HEK293T (cell line): ENCODE measurements at places on chromosomes 11 and 22.

DNA sequence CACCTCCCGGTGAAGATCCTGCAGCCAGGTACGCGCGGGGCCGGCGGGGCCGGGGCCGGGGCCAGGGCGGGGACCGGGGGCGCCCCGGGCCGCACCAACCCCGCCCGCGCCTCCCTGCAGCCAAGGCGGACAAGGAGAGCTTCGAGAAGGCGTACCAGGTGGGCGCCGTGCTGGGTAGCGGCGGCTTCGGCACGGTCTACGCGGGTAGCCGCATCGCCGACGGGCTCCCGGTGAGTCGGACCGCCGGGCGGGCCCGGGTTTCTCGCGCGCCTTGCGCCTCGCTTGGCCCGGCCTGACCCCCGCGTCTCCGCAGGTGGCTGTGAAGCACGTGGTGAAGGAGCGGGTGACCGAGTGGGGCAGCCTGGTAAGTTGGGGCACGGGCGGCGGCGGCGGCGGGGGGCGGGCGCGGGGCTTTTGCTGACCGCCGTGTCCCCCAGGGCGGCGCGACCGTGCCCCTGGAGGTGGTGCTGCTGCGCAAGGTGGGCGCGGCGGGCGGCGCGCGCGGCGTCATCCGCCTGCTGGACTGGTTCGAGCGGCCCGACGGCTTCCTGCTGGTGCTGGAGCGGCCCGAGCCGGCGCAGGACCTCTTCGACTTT, 531 bp downstream of the PIM3 start:
- no peak for DNase-seq

DNA sequence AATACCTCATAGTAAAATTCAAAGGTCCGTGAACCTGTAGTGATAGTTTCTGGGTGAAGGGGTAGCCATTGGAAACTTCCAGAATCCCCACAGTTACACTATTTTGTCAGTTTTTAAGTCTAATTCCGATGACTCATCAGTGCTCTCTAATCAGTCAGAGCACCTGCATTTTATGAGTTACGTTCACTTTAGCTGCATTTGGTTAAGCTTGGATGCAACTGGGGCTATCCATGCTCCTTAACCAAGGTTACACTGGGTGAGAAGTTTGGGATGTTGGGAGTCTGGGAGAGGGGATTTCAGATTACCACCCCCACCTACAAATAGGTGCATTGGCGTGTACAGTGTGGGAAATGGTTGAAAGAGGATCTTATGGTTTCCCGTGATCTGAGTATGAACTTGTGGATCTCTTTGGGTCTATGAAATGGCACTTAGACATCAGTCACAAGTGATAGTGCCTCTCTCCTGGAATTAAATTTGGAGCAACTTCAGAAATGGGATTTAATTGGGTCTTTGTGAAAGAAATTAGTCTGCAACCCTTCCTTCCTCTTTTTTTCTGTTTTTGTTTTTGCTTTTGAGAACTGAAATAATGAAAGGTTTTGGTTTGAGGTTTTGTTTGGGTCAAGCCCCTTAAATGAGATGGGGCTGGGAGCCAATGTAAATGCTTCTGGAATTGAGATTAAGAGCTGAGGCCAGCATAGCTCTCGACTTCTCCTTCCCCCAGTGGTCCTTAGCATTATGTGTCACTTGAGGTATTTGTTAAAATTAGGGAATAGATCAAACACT, 31.5 kb downstream of the EHF start:
- DNase-seq, result no peak

DNA sequence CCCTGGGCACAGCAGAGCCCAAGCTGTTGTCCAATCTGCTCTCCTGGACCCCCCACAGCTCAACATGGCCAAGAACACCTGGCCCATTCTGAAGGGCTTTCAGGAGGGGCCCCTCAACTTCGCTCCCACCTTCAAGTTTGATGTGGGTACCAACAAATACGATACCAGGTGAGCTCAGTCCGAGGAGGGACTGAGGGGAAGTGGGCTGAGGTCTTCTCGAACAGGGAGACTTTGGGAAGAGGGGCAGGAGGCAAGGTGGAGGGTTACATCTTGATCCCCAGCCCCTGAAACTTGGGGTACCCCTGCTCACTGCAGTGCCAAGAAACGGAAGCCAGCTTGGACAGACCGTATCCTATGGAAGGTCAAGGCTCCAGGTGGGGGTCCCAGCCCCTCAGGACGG, 5.4 kb downstream of the INPP5J start:
- DNase-seq, result no peak

- no peak for DNase-seq
Observed at GRCh38 chr11:118074785-118075184, 2.1 kb upstream of the TMPRSS4 start.

DNA sequence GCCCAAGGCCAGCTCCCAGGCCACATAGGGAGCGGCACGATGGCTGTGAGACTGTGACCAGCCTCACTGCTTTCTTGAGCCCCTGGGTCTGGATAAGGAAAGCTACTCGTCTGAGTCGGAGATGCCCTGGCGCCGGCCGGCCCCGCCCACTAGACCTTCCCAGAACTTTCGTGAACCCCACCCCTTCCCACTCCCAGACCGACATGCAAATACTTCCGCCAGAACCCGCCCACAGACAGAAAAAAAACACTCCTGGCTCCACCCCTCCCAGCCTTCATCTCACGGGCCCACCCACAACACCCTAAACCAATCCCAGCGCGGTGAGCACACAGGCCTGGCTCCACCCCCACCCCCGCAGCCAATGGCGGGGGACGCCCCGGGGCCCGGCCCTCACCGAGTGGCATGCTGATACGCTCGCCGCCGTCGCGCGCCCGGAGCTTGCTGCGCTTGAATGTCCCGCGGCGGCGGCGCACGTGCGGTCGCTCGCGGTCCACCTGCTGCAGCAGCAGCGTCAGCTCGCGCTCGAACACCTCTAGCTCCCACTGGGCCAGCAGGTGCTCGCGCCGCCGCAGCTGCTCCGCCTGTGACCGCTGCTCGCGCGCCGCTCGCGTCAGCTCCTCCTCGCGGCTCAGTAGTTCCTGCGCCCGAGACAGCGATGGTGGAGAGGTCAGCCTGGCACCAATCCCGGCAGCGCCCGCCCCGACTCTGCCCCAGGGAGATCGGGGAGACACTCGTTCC, 7.0 kb downstream of the MAP3K11 start:
- DNase-seq, result peak; percentile 37

- DNase-seq, result no peak
Observed at GRCh38 chr22:19693581-19693980, 20.7 kb upstream of the SEPTIN5 start.

DNA sequence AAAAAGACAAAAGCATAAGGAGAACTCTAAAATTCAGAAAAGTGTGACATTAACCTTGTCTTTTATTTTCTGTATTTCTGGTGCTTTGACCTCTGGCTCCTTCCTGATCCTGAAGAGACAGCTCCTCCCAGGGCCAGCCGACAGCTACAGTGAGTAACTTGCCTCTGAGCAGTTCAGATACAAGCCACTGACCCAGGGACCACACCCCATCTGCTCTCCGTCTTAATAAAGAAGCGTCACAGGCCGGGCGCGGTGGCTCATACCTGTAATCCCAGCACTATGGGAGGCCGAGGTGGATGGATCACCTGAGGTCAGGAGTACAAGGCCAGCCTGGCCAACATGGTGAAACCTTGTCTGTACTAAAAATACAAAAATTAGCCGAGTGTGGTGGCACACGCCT, 6.5 kb downstream of the MLC1 start:
- no peak for DNase-seq

GRCh38 chr22:17958166-17958565, 66.2 kb downstream of the MICAL3 start:
- no peak for DNase-seq

DNA sequence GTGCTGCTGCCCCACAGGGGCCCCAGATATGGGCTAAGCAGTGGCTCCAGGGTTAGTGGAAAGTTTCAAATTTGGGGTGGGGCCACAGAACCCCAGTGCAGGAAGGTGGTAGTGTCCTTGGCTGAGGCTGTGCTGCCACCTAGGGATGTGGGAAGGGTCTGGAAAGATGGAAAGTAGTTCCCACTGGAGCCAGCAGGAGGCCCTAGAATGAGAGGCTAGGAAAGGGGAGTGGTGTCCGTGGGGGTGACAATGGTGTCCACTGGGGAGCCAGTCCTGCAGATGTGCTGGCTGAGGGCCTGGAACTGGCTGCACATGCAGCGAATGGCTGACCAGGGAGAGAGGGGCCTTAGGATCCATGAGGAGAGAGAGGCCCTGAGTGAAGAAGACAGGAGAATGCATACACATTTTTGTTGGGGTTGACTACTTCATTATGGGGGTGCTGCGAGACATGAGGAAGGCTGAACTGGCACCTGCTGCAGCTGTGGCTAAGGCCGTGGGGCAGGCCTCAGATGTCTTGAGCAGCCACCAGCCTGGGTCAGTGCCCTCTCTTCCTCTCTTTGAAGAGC, 21.1 kb downstream of the RFPL3 start:
- DNase-seq, result peak; percentile 78

GRCh38 chr22:37063431-37064420, 12.2 kb downstream of the KCTD17 start:
- DNase-seq, result no peak

GRCh38 chr11:14529951-14530350, 9.8 kb upstream of the PSMA1 start:
- DNase-seq, result no peak

- no peak for DNase-seq
Observed at GRCh38 chr11:1297576-1298473, 11.6 kb downstream of the TOLLIP start.

DNA sequence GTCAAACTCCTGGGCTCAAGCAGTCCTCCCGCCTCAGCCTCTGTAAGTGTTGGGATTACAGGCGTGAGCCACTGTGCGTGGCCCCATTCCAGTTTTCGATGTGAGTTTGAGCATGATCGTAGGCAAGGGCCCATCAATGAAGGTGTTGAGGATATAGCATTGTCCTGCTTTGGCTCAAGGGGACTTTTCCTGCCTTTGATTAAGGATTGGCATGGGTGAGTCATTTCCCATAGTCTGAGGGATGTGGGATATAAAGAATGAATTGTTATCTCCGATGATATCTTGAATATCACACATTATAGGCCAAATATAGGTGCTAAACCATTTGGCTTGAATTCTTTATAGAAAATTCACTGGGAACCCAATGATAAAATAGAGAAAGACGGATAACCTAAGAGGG, 30.4 kb downstream of the STIM1 start:
- no peak for DNase-seq

- no peak for DNase-seq
Observed at GRCh38 chr11:33892906-33893594, 1.2 kb upstream of the LMO2 start.

DNA sequence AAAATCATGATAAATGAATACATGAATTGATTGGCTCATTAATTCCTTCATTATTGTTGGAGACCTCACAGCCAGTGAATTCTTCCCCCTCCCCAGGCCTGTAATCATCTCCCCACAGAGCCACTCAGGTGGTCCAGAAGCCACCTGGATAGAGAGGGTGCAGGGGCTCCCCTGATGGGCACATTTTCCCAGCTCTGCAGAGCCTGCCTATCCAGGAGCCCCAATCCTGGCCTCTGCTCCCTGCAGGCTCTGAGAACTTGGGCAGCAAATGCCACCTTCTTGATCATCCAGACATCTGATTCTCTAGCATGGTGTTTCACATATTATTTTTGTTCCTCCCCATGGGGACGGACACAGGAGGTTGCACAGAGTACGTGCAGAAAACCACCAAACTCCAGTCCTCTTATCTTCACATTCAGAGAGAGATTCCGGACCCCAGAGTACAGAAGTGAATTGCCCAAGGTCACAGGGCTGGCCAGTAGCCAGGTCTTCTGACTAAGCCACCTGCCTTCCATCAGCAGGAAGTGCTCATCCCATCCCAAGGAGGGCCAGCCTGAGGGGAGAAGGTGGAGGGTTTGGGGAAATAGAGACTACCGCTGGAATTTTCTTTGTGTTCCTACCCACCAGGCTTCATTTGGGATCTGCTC, 348.0 kb downstream of the BUD13 start:
- DNase-seq, result no peak

DNA sequence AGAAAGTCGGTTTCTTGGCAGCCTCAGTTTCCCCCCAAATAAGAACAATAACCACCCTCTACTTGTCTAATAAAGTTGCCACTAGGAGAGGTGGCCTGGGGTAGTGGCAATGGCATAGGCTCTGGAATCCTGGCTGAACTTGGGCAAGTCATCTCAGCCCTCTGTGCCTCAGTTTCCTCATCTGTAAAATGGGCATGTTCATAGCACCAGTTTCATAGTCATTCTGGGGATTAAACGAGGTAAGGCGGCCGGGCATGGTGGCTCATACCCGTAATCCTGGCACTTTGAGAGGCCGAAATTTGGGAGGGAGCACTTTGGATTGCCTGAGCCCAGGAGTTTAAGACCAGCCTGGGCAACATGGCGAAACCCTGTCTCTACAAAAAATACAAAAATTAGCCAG, 63.0 kb downstream of the SGSM1 start:
- no peak for DNase-seq

DNA sequence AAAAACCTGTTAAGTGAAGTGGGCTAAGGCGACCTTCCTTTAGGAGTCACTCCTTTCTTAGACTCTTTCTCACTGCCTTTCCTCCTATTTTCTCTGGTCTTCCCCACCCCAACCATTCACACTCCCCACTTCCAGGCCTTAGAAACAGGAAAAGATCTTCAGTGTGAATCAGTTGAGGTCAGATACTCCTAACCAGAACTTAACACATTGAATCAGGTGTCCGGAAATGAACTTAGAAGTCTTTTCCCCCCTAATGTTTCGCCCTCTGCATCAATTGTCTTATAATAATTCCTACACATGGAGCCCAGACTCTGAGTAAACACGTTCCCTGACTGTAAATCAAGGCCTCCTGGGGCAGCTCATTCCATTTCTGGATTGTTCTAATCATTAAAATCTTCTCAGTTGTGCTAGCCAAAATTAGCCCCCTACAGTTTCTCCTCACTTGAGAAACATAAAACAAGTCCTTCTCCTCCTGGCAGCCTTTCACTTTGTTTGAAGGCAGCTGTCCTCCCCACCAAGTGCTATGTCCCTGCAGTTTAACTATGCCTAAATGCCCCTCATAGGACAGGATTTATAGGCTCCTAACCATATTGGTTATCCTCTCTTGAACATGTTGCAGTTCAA, 32.7 kb upstream of the USP47 start:
- DNase-seq, result no peak

DNA sequence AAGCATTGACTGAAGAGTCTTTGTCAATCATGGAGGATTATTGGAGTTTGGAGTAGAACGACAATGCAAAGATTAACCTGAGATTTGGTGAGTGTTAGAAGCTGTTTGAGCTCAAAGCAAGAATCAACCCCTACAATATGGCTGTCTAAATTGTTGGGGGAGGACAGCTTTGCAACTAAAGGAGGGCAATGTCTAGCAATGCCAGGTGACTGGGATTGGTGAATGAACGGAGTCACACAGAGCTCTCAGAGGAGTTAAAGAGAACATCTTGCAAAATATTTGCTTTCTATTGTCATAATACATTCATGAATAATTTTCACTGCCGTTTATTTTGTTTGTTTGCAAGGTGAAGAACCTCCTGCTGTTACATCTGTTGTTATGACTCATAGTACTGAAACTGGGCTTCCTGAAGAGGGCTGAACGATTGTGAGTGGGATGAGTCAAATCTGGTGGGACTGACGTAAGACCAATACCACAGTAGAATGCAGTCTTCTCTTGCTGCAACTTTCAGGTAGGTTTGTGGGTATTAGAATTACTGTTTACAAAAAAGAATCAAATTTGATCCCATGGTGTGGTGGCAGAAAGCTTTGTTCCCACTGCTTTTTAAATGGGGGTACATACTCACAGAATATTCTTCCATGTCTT, 281.9 kb downstream of the CADM1 start:
- no peak for DNase-seq
